Activated T-helper 17 cell treated with anti-CD3 and anti-CD28 coated beads, Interleukin-2, amount 50 U/mL, for 72 hours (primary cell): ENCODE measurements at places on chromosomes 6 and 20.

DNA sequence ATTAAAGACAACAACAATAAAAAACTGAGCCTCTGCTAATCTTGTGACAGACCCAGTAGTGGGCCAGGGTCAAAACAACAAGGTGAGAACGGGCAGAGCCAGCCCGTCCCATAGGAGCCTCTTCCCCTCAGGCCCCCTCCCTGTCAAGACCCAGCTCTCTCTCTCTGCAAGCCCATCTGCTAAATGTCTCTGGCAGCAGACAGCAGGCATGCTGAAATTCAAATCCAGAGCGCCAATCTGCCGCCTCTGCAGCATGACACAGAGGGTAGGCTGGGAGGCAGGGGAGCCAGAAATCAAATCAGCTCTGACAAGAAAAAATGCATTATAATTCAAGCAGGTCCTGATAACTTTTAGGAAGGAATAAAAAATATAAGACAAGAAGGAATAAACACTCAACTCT lies 26.3 kb downstream of the METTL24 start:
- ATAC-seq = no peak

DNA sequence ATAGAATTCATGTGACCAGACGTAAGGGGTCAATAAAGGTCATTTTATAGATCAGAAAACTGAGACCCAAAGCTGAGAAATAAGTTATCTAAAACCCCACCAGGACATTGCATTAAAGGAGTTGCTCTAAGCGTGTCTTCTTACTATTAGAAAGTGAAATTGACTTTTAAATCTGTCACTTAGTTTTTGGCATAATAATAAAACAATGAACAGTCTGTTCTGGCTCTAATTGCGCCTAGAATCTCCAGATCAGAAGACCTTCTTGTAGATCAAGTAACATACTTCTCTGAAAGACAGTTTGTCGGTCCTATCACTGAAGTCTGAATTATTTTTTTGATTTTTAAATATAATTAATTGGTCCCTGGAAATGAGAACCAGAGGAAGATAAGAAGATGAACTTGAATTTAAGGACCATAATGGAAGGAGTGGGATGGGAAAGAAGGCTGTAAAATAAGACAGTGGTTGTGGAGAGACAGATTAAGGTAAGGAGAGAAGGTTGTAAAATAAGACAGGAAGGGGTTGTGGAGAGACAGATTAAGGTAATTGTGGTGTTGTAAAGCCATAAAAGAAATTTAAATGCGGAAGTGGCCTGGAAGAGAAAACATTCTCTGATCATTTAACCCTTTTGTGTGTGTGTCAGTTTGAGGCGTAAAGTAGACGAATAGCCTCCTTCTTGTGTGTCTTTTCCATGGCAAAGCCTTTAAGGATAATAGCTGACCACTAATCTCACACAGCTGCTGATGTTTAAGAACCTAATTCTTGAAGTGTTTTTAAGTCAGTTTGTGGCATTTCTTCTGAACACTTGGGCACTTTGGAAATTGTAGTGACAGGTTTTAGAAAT lies 20.1 kb downstream of the TOP1 start:
- peak; percentile 14 for ATAC-seq

DNA sequence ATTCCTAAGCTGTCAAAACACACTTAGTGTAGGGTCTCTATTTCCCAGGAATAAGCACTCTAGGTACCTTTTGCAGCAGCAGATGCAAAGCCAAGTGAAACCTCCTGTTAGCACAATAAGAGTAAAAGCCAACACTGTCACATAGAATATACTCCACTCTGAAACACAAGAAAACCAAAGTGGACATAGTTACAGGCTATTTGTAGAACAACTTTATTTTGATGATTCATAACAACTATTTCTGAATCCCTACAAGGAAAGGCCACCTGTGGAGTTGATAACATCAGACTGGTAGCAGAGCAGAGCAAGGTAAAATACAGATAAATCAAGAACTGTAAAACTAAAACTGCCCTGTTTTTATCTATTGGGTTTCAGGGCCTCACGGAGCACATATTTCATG lies 59.7 kb downstream of the ALDH5A1 start:
- no peak for ATAC-seq

DNA sequence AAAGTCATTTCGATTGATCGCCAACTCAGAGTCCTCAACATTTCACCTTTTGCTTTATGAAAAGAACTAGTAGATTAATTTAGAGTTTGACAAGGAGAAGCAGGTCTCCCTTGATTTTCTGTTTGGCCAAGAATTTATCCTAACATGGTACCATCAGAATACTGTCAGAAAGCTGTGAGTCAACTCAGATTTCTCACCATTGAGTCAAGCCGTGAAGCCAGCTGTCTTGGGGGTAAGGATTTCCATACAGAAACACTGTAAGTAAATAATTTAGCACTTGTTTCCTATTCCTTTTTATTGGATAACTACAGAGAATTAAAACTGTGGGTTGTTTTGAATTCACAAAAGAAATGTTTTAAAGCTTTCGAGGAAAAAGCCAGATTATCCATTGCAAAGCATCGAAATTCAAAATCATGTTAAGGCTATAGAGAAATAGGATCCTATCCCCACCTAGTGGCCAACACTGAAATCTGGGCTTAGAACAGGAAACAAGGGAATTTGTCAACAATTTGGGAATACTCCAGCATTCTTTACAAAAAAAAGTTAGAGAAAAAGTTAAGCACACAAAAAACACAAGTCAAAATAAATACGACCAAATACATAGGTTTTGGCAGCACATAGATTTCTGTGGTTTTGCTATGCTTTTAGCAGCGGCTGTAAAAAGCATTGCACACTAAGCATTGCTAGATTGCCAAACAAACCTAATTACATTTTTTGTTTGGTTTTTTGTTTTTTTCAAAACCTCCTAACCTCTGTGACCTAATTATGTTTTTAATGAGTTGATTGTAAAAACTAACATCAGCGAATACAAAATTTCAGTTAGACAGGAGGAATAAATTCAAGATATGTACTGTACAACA lies 44.2 kb downstream of the COL11A2 start:
- no peak for ATAC-seq

GRCh38 chr6:3977875-3978711 lies 100.8 kb downstream of the FAM217A start:
- peak; percentile 92 for ATAC-seq

DNA sequence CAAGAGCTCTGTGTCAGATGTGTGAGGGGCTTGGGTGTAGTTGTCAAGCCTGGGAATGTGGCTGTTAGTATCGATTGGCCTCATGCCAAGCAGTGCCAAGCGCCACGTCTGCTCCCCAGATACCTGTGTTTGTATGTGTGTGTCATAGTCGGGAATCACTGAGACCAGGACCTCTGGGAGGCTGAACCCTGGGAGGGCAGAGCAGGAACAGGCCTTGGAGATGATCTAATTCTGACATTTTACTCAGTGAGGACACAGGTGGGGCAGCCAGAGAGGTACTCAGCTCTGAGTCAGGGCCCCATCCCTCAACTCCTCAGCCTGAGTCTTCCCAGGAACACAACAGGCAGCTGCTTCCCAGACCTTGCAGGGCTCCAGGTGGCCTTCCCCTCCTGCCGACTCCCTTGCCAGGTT lies 51.2 kb upstream of the FANCE start:
- no peak for ATAC-seq

GRCh38 chr6:73109659-73110058 lies 115.6 kb downstream of the KHDC1L start:
- ATAC-seq = no peak

- no peak for ATAC-seq
Measured at GRCh38 chr6:34598712-34599111, 42.6 kb upstream of the SPDEF start.

GRCh38 chr6:56713254-56713672 lies 70.6 kb upstream of the DST start:
- no peak for ATAC-seq

- no peak for ATAC-seq
Measured at GRCh38 chr20:41572010-41572572, 46.1 kb downstream of the CHD6 start.

DNA sequence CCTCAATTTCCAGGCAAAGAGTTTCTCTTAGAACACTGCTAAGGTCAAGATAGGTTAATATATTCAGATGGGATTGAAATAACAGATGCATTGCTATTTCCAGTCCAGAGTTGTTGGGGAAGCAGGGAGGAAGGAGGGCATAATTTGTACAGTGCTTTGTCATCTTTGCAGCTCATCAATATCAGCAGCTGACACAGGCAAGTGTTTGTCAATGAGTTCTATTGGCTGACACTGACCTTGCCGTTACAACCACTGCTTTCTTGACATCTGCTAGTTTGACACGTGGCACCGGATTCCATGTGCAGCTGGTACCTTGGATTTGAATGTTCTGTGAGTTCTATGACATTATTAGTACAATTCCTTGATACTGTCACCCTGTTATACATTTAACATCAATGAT lies 28.0 kb upstream of the MLIP start:
- no peak for ATAC-seq

DNA sequence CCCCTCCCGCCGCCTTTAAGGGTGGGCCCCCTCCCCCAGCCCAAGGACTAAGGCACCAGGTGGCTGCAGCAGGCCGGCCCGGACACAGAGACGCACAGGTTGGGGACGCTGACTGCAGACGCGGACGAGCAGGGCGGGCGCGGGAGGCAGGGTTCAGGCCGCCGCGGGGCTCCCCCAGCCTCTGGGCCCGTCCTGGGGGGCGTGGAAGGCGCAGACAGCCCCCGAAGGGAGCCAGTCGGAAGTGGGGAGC lies 9.3 kb downstream of the DUSP15 start:
- ATAC-seq = peak; percentile 42

DNA sequence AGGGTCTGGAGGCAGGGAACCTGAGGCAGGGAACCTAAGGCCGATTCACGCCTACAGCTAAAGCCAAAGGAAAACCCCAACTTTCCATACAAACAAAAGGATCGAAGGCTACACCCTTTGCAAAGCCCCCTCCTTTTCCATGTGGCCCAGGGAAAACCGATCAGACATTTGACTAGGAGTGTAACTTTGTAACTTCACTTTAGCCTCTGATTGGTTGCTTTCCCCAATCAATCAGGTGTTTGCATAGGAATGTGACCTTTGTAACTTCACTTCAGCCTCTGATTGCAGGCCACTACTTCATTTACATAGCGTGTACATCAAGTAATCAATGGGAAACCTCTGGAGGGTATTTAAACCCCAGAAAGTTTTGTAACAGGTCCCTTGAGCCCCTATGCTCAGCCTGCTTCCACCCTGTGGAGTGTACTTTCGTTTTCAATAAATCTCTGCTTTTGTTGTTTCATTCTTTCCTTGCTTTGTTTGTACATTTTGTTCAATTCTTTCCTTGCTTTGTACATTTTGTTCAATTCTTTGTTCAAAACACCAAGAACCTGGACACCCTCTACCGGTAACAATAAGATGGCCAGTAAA lies 43.3 kb downstream of the CHD6 start:
- no peak for ATAC-seq

- ATAC-seq = no peak
Measured at GRCh38 chr6:157032923-157033322, 255.7 kb downstream of the ARID1B start.

DNA sequence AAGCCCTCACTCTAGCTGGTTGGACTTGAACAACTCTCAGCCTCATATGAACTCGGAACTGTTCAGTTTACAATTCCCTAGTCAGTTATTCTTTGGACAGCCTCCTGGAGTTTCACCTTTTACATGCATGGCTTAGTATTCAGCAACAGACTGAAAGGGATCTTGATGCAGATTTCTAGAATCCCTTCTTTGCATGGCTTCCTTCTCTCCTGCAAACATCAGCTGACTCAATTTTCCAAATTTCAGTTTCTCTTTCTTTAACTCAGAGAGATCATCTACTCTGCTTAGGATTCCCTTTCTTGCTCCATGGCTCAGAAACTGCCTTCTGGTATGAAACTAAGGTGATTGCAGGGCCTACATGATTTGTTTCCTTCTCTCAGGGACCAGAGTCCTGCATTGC lies 99.6 kb downstream of the CEP57L1 start:
- ATAC-seq = no peak

GRCh38 chr6:44120692-44121443 lies 6.4 kb downstream of the MRPL14 start:
- ATAC-seq = no peak

GRCh38 chr20:26209171-26209941 lies 512.7 kb upstream of the ZNF337 start:
- no peak for ATAC-seq

- ATAC-seq = no peak
Measured at GRCh38 chr20:13799974-13800373, 15.1 kb downstream of the NDUFAF5 start.

DNA sequence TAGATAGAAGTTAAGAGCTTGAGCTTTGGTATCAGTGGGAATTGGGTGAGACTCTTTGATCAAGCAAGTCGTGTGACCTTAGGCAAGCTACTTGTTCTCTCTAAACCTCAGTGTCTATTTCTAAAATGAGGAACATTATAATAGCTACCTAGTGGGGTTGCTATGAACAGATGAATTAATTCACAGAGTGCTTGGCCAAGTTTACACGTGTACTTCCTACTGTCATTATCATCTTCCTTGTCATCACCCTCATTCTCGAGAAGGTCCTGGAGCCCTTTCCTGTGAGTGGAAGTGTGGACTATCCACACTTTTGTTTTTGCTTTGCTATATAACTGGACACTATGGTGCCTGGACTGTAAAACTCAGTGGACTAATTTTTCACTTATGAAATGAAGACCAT lies 64.0 kb downstream of the BCKDHB start:
- no peak for ATAC-seq

- ATAC-seq = no peak
Measured at GRCh38 chr20:10508468-10509251, 73.6 kb downstream of the SLX4IP start.

- ATAC-seq = no peak
Measured at GRCh38 chr6:1759870-1760269, 150.2 kb downstream of the FOXC1 start.

GRCh38 chr6:37015532-37015931 lies 10.1 kb downstream of the FGD2 start:
- no peak for ATAC-seq

GRCh38 chr6:16243055-16243454 lies 4.7 kb downstream of the GMPR start:
- ATAC-seq = no peak

DNA sequence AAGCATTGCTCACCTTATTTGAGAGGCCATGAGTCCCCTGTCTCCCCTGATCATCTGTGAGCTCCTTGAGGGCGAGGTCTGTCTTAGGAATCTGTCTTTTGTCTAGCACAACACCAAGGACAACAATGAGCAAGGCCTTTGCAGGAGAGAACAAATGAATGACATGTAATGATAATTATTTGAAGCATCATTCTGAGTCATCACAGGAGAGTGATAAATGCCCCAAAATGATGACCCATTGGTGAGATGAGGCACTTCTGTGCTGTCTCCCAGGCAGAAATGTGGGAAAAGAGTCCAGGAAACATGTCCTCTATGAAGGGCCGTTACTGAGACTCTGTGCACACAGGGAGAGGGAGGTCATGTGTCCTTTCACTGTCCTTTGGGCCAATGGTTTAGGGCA lies 105.2 kb upstream of the LRFN2 start:
- no peak for ATAC-seq

- no peak for ATAC-seq
Measured at GRCh38 chr6:71929047-71929446, 42.7 kb downstream of the RIMS1 start.

- peak; percentile 66 for ATAC-seq
Measured at GRCh38 chr6:106979435-106979884, 4.9 kb upstream of the CD24 start.

GRCh38 chr6:122033564-122034181 lies 365.8 kb upstream of the HSF2 start:
- ATAC-seq = no peak

- ATAC-seq = no peak
Measured at GRCh38 chr6:33862536-33862935, 58.7 kb upstream of the MLN start.
